Left ventricle myocardium inferior (tissue), 1 donor: ENCODE measurements at places on chromosomes 2 and 18.
A peak's percentile ranks its signal among the peaks of the same experiment; 100 is the strongest.

GRCh38 chr18:31741097-31741735, 19.5 kb downstream of the SLC25A52 start:
- no peak for DNase-seq

DNA sequence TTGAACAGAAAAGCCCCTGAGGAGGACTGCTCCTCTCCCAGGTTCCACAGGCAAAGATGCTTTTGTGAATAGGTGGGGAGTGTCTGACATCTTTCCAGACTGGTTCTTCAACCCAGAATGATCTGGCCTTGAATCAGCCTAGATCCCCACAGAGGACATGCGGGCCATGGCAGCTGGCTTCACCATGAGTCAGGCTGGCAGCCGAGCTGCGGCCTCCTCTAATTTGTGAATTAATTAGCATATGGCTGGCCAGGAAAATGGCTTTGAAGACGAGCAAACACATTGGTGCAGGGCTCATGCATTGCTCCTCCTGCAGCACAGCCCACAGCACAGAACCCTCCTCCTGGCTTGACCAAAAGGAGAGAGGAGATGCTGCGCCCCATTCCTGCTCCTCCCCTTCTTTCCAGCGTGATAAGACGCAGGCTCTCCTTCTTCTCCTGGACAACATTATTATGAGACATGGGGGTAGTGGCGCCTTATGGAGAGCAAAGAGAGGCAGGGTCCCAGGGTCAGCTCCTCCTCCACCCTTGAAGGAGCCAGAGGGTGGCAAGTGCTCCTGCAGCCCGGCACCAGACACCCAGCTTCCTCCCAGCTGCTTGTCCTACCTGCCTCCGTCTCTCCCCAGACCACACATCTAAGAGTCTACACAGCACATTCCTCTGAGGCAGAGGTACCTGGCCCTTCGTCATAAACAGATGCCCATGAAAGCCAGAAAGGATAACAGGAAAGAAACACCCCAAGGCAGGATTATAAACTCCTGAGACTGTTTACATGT, 66.7 kb downstream of the EDAR start:
- DNase-seq: no peak

DNA sequence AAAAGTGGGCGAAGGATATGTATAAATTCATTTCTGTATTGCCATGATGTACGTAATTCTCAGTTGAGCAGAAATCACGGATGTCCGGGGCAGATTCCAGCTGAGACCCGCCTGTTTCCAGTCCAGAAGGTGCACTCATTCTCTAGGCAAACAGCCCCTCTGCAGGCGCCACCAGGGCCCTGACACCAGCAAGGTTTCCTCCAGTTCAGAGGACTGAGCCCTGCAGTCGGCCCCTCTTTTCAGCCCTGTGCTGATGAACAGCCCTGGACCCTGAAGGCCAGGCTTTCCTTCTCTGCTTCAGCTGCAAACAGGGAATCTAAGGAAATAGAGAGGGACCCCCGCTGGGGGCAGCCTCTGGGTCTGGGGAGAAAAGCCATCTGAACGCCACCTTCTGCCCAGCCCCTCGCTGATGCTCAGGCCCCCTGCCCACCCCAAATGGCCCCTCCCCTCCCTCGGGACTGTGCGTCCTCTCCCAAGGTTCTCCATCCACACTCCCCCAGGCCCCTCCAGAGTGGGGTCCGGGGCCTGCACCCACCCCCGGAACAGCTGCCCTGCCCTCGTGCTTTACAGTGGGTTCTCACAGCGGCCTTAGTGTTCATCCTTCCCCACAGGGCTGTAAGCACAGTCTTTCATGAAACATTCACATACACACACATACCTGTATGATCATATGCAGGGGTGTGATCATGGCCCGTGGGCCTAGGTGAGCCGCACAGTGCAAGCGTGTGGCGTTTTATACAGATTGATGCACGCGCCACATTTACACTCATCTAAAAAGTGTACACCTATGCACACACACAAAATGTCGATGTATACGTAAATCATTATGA, 12.1 kb downstream of the COPS9 start:
- no peak for DNase-seq

DNA sequence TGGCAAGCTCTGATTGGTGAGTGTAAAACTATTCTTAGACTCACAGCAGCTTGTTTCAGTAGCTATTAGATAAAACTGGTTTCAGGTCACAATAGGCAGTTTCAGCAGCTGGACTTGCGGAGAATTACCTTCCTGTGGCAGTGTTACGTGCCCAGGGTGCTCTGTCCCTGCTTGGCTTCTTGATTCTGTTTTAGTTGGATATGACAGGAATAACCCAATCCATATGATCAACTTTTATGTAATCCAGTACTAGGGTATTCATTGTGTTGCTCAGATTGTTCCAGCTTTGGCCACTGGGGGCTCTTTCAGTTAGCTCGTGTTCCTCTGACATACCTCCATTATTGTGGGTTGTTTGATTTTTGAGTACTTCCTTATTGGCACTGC, 43.1 kb downstream of the INPP4A start:
- DNase-seq: no peak

DNA sequence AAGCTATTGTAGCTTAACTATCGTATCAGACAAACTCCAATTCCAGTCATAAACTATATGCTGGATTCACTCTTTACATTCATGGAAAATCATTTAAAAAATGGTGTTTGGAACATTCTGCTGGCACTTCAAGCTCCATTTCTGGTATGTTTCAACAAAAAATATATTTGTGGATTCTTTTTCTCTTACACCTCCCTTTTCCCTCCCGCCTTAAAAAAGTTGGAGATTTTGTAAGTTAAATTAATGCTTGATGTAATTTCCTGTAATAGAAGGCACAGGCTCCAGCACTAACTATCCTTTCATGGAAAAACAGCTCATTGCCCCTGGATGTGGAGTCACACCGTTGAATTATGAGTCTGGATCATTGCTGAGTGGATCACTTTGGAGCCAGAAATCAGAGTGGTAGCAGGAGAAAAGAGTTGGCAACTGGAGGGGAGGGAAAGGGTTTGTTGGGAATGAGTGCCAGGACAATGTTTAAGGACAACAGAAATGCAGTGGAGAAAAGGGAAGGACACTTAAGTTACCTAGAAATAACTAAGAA, 102.8 kb downstream of the ICOS start:
- no peak for DNase-seq

DNA sequence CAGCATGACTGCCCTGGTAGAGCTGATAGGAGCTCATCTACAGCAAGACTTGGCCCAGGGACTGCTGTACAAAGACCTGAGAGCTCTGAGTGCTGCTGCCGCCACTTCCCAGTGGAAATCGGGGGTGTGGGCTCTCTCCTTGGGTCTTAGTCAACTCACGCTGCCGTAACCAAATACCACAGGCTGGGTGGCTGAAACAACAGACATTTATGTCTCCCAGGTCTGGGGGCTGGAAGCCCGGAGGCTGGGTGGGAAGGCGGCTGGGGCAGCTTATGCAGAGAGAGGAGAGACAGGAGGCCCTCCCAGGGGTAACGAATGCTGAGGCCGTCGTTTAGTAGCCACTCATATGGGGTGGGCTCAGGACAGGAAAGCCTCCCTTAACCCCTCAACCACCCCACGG, 15.4 kb upstream of the MAL start:
- no peak for DNase-seq

- DNase-seq: peak; percentile 40
Measured at GRCh38 chr2:85997017-85997970, 108.4 kb downstream of the POLR1A start.

DNA sequence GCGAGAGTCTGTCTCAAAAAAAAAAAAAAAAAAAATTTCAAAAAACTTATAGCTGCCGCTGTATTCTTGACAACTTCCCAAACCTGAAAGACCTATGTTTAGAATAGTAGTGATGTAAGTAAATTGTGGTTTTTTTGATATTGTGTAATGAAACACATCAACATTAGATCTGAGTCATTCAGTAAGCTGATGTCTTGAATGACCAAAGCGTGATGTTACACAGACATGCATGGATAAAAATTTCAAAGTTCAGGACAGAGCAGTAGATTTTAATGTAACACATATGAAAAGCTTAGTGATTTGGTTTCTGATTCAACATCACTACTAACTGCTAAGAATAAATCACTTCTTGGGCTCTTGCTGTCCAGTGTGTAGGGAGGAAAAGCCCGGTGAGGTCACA, 69.3 kb upstream of the MEX3C start:
- DNase-seq: no peak

DNA sequence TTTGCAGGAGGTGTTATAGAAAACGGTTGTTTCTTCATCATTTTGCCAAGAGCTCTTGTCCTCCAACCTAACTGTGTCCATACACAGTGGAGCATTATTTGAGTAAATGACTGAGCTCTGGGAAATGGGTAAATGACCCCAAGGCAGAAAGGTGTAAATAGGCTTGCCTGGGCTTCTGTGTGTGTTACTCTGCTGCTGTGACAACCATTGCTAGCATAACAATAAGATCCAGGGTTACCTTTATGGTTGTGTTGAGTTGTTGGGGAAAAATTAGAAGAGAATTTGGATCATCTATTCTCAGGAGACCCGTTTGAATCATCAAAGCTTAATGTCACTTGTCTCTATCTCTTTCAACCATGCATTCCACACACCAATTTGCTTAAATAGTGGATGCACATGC, 672.7 kb downstream of the DPP10 start:
- no peak for DNase-seq

DNA sequence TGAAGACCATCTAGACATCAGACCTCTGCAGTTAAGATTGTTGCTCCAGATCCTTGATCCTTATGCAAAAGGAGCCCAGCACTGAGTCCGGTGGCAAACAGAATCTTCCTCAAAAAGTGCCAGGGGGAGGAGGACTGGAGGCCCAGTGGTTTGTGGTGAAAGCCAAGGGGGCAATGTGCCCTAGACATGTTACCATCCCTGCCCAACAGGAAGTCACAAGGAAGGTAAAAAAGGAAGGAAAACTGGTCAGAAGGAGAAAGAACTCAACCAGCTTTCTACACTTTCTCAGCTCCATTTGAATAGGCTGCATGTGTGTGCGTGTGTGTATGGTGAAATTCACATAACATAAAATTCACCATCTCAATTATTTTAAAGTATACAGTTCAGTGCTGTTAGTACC, 25.0 kb upstream of the KDM3A start:
- DNase-seq: no peak

- DNase-seq: no peak
Measured at GRCh38 chr18:13612196-13612997, 114.0 kb downstream of the FAM210A start.
